ENCODE measurements at places on chromosomes 11 and 22.

GRCh38 chr22:49948116-49948957 is 12.2 kb upstream of the PIM3 start:
- no peak for DNase-seq

DNA sequence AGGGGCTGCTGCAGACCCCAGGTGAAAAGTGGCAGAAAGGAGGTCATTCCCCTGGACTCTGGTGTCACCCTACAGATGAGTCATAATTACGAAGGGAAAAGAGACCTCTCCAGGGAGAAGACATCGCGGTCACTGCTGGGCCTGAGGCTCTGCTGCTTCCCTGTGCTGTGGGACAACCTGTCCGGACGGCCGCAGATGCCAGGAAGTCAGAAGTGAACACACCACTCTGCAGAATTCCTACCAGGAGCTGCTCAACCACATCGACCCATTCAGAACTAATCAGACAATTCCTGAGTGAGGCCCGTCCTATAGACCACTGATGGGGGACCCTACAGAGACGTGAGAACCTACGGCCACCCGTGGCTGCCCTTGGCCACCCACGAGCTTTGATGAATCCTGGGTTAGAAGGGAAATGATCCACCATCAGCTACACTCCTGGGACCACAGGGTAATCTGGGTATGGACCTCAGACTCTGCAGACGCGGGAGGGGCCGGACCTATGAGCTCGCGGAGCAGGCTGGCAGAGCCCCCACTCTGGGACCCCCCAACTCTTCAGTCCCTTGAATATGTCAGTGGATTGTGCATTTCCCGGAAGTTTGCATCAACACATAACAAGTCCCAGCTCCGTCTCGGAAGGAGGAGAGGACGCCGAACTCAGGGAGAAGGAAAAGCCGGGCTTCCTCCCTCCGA is 636.7 kb downstream of the BRD1 start:
- DNase-seq = no peak

- no peak for DNase-seq
Measured at GRCh38 chr22:43319661-43320486, 23.3 kb downstream of the SCUBE1 start.

DNA sequence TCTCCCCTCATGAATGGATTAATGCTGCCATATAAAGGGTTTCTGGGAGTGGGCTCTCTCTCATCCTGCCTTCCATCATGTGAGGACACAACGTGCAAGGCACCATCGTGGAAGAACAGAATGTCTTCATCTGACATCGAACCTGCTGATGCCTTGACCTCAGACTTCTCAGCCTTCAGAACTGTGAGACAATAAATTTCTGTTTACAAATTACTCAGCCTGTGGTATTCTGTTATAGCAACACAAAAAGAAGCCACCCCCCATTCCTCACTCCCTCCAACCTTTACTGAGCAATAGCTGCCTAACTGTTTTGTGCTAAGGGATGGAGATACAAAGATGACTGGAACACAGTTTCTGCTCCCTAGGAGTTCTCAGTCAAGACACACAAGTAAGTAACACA is 106.1 kb upstream of the PLET1 start:
- DNase-seq = no peak

DNA sequence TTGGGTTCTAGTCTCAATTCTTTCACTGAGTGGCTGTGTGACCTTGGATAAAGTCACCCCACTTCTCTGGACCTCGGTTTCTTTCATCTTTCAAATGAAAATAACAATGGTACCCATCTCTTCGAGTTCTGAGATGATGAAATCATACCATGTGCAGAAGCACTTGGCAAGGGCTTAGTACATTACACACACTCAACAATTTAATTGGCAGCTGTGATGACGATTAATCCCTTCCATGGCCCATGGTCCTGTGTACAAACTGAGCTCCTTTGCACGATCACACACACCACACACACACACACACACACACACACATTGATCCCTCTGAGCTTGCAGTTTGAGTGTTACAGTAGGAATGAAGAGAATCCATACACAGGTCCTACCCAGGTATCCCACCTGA is 103.4 kb upstream of the ASPHD2 start:
- no peak for DNase-seq

- no peak for DNase-seq
Measured at GRCh38 chr11:553988-554340, 6.6 kb downstream of the LMNTD2 start.

DNA sequence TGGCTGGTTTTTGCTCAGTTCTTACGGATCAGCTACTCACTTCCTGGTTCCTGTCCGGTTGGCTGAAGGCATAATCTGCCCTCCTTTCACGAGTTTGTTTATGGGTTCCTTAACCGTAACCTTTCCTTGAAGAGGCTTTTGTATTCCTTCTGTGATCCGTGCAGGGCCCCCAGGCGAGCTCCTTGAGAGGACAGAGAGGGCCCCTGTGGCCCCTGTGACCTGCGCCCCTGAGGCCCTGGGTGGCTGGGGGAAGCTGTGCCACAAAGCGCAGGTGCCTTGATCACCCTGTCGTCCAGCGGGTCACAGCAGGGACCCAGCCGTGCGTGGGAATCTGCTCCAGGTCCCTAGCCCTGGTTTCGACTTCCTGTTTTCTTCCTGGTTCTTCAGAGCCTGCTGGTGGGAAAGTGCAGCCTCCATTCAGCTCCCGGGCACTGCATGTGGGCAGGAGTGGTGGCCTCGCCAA is 27.8 kb upstream of the FADD start:
- no peak for DNase-seq

GRCh38 chr22:28792491-28793383 is 7.6 kb downstream of the XBP1 start:
- no peak for DNase-seq

GRCh38 chr11:14124886-14125285 is 162.4 kb downstream of the SPON1 start:
- no peak for DNase-seq

Measured in hematopoietic multipotent progenitor cell treated with erythropoietin and hydrocortisone succinate and interleukin-3 and kit ligand, for 17 days (in vitro differentiated cells).